ENCODE measurements at places on chromosomes 6 and 20. TPM values are rescaled to one million over a fixed set of nuclear protein-coding genes. Genes with fewer than 3 reads are reported as not detected.

DNA sequence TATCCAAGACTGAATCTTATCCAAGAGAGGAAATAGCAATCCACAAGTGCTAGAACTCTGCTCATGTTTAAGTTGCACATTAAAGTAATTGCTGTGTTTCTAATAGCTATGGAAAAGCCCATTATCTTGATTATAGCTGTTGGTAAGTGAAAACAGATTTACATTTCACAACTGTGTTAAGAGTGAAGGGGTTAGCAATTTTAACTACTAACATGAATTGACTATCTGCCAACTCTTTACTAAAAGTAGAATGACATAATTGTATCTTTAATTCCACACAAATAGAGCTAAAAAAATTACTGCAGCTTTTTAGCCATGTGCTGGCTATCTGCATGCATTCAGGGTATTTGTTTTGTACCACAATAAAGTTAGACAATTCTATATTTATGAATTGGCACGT, 277.9 kb upstream of the IRAK1BP1 start:
- no peak for DNase-seq

- no peak for DNase-seq
Observed at GRCh38 chr6:4395386-4395785, 260.0 kb upstream of the ECI2 start.

- no peak for DNase-seq
Observed at GRCh38 chr6:81126150-81126549, 626.3 kb downstream of the TENT5A start.

GRCh38 chr20:47248448-47248966, 108.0 kb downstream of the ZMYND8 start:
- DNase-seq, result no peak

GRCh38 chr6:34615574-34616226, 59.6 kb upstream of the SPDEF start:
- DNase-seq, result no peak

- DNase-seq, result no peak
Observed at GRCh38 chr20:40268321-40269075, 420.5 kb downstream of the MAFB start.

GRCh38 chr20:63232235-63233060, 3.3 kb upstream of the BIRC7 start:
- no peak for DNase-seq

GRCh38 chr6:79525272-79526100, 11.7 kb downstream of the LCA5 start:
- peak; percentile 48 for DNase-seq

- no peak for DNase-seq
Observed at GRCh38 chr6:105880030-105880492, 206.1 kb upstream of the PRDM1 start.

GRCh38 chr6:64266351-64266821, 630.8 kb downstream of the PHF3 start:
- DNase-seq, result no peak

DNA sequence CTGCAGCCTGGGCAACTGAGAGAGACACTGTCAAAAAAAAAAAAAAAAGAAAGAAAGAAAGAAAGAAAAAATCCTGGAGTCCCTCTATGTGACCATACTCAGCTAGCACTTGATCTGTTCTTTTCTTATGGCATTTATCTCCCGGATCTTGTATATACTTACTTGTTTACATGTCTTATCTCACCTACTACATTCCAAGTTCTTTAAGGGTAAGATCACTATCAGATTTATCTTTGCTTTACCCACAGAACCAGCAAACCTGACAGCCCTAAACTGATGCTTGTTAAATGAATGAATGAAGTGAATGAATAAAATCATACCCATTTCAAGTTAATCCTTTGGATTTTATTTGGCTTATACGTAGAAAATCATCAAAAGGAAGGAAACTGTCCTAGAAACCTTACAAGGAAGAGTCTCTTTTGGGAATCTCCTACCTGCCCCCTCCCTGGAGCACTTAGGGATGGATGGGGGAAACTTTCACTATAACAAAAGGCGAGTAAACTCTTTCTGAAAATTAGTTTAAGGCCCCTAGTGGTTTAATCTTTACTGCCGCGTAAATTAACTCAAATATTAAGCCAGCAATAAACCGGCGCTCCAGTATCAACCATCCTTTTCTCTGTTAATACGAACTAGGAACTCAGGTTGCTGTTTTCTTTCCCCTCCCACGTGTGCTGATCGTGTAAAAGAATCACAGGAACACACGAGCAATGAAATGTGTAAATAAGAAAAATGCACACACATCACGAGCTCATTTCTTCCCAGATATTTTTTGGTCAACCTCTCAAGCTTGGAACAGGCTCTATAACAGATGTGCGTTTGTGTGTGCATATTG, 1.3 kb upstream of the UTRN start:
- no peak for DNase-seq

DNA sequence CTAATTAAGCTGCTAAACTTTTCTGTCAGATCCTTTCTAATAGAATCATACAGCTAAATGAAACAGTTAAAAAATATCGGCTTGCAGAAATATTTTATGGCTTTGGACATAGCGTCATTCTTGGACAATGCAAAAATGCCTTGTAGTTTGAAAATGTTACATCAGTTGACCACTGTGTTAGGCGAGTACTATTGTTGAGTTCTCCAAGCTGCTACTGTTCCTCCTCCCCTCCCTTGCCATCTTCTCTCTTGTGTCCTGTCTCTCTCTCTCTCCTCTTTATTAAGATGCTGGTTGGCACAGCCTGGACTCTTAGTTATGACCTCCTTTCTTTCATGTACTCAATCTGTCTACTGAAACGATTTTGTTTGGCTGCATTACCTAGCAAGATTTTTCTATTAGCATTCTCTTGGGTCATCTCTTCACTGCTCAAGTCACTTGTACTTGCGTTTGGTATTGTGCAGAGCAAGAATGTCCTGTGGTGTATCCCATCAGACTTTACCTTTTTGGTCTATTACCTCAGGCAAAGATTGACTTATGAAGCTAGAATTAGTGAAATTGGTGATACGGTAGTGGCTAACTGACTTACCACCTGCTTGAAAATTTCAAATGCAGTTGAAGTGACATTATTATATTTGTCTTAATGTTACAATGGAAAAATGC, 127.9 kb downstream of the FARS2 start:
- no peak for DNase-seq

DNA sequence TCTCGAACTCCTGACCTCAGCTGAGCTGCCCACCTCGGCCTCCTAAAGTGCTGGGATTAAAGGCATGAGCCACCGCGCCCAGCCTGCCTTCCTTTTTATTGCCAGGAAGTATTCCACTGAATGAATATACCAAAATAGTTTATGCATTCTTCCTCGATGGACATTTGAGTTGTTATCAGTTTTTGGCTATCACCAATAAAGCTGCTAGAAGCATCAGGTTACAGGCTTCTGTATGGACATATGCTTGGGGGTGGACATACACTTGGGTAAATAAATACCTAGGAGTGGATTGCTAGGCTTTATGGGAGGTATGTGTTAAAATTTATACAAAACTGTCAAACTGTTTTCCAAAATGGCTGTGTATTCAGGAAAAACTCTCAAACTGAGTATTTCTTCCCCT, 10.0 kb upstream of the RPS10 start:
- DNase-seq, result no peak

GRCh38 chr6:142121342-142121741, 11.4 kb upstream of the GJE1 start:
- DNase-seq, result no peak

- DNase-seq, result no peak
Observed at GRCh38 chr6:144566868-144567615, 281.9 kb downstream of the UTRN start.

DNA sequence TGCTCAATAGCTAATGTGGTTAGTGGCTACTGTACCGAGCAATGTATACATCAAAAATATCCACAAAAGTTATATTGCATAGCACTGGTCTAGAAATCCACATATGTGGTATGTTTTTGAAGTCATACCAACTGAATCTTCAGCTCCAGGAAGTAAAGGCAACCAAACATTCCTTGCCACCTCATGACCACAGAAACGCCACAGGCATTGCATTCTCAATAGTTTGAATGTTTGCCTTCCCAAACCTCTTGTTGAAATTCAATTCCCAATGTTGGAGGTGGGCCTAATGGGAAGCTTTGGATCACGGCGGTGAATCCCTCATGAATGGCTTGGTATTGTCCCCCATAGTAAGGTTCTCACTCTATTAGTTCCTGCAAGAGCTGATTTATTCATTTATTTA, 18.2 kb upstream of the ZNF391 start:
- DNase-seq, result no peak

- no peak for DNase-seq
Observed at GRCh38 chr6:107538856-107539387, 49.0 kb downstream of the SOBP start.

DNA sequence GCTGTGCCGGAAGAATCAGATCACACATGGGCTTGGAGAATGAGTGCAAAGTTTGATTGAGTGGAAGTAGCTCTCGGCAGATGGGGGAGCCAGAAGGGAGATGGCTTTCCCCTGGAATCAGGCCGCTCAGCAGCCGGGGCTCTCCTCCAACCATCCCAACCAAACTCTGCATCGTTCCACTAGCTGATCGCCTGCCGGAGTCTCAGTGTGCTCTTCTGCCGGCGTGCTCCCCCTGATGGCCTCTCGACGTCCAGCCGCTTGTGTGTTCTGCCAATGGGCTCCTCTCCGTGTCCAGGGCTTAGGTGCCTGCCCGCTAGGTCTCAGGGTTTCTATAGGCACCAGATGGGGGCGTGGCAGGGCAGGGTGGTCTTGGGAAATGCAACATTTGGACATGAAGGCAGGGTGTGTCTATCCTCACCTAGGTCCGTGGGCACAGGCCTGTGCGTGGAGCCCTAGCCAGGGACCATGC, 4.9 kb upstream of the BIRC7 start:
- peak; percentile 65 for DNase-seq

DNA sequence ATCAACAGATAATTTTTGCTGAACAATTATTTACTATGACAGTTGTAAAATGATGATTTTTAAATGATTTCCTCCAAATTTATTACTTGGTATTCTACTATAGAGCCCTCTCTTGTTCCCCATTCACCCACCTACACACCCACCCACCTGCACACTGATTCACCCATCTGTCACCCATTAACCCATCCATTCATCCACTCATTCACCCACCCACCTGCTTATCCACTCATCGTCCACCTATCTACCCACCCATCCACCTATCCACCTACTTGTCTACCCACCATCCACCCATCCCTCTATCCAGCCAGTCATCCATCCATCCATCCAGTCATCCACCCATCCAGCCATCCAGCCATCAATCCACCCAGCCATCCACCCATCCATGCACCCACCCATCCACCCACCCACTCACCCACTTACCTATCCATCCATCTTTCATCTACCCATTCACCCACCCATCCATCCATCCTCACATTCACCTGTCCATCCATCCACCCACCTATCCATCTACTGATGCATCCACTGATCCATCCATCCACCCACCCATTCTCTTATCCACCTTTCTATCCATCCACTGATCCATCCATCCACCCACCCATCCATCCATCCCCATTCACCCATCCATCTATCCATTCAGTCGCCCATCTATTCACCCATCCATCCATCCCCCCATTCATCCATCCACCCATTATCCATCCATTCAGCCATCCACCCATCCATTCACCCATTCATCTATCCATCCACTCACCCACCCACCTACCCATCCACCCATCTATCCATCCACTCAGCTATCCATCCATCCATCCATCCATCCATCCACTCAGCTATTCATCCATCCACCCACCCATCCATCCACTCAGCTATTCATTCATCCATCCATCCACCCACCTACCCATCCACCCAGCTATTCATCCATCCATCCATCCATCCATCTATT, 72.0 kb downstream of the SYNJ2 start:
- DNase-seq, result no peak

- no peak for DNase-seq
Observed at GRCh38 chr6:2129182-2129621, 116.2 kb downstream of the GMDS start.

- no peak for DNase-seq
Observed at GRCh38 chr20:23003077-23003635, 32.0 kb upstream of the SSTR4 start.

GRCh38 chr20:3358676-3359340, 48.7 kb downstream of the DNAAF9 start:
- no peak for DNase-seq

DNA sequence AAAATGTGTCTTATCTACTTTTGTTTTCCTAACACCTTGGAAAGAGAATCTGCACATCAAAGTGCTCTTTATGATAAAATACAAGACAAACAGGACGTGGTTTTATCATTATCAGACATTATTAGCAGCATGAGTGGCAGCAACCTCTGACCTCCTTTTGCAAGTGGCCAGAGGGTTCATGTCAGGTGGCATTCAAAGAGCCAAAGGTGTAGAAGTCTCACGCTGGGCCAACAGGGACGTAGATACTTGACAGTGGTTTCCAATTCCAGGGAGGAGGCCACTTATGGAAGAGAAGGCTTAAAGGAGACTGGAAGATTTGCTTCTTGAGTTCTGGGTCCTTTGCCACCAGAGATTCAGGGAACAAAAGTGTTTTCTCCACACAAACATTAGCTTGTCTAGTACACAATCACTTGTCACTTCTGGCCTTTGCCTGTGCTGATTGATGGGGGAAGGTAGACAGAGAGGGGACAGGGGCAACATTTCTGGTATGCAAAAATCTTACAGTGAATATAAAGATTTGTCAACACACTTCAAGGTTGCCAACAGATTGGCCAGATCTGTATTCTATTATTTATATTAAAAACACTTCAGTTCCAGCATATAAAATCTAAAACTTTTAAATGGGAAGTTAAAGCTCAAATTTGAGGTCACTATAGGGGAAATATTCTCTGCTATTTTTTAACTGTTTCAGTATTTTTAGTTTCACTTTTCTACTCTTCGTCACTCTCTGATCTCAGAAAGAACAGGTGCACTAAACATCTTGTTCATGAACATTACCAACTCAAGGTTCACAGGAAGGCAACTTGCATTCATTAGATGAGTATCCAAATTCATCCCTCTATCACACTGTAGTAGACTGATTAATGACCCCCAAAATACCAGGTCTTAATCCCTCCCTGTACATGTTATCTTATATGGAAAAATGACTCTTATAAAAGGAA, 52.1 kb upstream of the FBXO30 start:
- no peak for DNase-seq

- DNase-seq, result no peak
Observed at GRCh38 chr20:11159728-11160127, 485.9 kb upstream of the JAG1 start.

- DNase-seq, result no peak
Observed at GRCh38 chr6:161850562-161850961, 576.7 kb upstream of the AGPAT4 start.

PKHD1 gene
- not detected for total RNA-seq

SLC32A1 gene
- total RNA-seq, result not detected

SEL1L2 gene
- 1.5 TPM for total RNA-seq

WFDC5 gene
- not detected for total RNA-seq

CNBD2 gene
- total RNA-seq, result 7.9 TPM

SFTA2 gene
- not detected for total RNA-seq

VWA7 gene
- 8.0 TPM for total RNA-seq

CAGE1 gene
- total RNA-seq, result not detected

GINM1 gene
- 28.7 TPM for total RNA-seq

BTN3A1 gene
- total RNA-seq, result 1.8 TPM

TMC2 gene
- total RNA-seq, result 0.25 TPM

DUSP22 gene
- 54.4 TPM for total RNA-seq

VGLL2 gene
- total RNA-seq, result 95.9 TPM

PACSIN1 gene
- total RNA-seq, result not detected

ZNF165 gene
- 0.48 TPM for total RNA-seq

C2 gene
- total RNA-seq, result 1.5 TPM

PTGIS gene
- total RNA-seq, result 9.4 TPM

RTN4IP1 gene
- total RNA-seq, result 11.4 TPM

Measured in psoas muscle (tissue), 8 donors.